ENCODE measurements at places on chromosomes 5 and 9.

DNA sequence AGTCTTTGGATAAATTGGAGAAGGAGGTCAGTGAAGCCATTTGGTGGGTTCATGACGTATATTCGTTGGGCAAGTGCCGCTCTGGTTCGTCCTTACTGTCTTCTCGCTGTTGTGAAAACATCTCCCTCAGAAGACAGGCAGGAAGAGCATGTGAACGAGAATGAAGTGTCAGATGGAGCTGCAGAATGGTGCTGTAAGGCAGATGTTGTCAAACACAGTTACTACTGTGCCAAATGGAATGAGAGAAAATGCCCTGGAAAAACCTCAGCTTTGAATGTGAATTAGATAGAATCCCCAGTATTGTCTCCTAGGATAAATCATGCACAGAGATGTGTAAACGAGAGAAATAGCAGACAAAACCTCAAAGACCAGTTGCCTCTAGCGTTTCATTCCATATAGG is 121.5 kb downstream of the CAMK4 start:
- no peak for DNase-seq

- no peak for DNase-seq
Observed at GRCh38 chr9:86531971-86532640, 177.9 kb upstream of the TUT7 start.

- no peak for DNase-seq
Observed at GRCh38 chr9:89189215-89189614, 10.6 kb upstream of the SHC3 start.

DNA sequence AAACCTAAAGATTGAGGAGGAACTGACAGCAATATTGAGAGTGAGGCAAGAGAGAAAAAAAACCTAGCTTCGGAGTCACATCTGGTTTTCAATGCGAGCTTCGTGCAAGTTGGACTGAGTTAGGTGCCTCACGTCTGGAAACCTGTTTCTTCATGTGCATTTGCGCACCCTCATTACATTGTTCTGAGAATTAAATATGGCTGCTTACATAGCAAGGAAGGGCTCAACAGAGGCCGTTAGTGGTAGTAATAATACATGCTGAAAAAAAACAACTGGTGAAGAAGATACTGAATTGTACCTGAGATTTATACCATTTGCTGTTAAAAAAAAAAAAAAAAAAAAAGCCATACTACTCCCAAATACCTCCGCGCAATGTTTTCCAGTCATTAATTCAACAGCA is 18.6 kb downstream of the DNAJA1 start:
- no peak for DNase-seq

GRCh38 chr5:167723254-167723871 is 568.1 kb upstream of the WWC1 start:
- peak; percentile 83 for DNase-seq

GRCh38 chr9:126604059-126605055 is 9.4 kb upstream of the LMX1B start:
- no peak for DNase-seq

DNA sequence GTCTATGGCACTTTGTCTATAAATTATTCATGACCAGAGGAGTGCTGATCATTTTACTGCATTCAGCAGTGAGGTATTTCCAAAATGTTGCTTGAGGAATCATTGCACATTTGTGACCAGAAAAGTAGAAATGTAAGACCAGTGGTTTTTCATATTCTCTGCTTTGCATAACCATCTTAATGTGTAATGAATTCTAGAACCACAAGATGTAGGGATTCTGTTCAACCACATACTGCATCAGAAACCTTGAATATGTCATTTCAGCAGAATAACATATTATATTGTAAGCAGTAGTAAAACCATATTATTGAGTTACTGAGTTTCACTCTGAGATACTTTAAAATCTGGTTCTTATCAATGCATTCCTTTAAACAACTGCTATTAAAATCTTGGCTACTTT is 1243.4 kb downstream of the MAT2B start:
- DNase-seq, result no peak

DNA sequence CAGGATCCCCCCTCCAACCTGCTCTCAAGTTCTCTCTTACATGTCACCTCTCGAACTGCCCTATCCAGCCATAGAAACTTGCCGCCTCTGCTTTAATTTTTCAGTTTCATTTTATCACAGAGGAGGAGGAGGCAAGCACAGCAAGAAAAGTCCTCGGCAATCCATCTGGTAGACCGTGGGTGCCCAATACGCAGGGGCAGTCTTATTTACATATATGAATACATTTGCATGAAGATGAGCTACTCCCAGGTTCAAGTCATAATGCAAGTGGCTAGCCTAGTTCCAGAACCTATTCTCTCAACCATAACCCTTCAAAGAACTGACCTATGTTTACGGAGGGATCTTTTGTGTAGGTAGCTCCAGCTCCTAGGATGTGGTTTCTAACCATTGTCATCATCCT is 223.2 kb upstream of the PANK3 start:
- no peak for DNase-seq

DNA sequence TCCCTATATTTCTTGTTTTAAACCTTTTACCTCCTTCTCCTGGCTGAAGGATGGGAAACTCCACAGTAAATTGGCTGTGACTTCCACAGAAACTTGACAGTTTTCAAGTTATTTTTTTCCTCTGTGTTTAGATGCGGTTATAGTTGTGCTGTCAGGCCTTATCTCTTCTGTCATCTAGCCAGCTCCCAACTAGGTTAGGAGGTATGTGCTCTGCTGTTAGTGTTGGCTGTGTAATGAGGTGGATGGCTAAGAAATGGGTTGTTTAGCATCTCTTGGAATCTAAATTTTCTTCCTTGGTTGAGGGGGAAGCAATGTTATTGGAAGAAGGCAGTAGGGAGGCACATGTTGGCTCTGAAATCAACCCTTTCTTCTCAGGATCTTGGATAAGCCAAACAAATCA is 149.9 kb upstream of the RUSC2 start:
- DNase-seq, result no peak

DNA sequence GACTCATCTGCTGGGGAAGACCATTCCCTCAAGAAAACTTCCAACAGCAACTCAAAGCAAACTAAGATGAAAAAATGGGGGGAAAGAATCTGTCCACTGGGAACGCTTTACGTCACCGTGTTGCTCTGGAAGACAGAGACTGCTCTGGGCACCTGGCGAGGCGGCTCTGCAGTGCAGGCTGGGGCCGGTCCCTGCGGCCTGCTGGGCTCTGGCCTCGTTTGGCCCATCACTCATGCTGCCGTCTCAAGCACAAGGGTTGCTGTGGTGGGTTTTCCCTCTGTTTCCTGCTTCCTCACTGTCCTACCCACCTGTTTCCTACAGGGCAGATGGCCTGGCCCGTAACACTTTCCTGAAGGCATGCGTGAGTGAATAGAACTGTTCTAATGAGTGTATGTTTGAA is 92.9 kb upstream of the OTULINL start:
- DNase-seq, result no peak

- peak; percentile 79 for DNase-seq
Observed at GRCh38 chr9:128026773-128027541, 40.2 kb downstream of the NAIF1 start.

GRCh38 chr5:139638736-139639618 is 9.2 kb upstream of the CXXC5 start:
- DNase-seq, result peak; percentile 47

GRCh38 chr9:100939636-100940035 is 88.9 kb upstream of the PLPPR1 start:
- no peak for DNase-seq

DNA sequence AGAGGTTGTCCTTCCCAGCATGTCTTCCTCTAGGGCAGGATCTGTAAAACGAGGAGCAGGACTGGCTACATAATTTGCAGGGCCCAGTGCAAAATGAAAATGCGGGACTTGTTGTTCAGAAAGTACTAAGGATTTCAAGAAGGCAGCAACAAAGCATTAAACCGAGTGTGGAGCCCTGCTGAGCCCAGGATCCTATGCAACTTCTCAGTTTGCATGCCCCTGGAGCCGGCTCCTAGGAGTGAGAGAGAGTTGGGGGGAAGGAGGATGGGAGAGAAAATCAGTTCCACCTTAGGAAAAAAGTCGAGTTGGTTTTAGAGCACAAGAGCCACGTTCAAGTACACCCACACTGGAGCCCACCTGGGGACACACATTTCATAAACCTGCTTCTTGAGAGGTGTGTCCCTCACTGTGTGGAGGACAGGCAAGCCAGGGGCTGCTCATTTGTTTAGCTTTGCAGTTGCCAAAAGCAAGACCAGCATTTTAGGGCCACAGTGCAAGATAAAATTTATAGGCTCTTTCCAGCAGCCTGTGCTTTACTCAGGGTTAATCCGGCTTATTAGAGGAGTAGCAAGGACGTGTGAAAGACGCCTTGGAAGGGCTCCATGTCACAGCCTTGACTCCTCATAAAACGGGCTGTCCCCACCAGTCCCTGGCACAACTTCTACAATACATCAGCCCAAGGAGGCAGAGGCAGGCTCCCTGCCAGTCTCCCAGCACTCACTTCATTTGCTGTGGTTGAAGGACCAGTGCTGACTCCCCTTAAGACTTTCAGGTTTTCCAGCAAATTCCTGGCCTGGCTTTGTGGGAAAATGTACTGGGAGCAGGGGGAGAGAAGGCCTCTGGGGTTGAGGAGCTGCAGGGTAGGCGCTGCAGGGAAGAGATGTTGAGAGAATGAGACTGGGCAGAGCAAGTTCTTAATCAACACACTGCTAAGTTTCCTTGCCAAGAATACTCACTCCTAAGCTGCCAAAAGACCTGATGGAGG is 159.7 kb upstream of the SEMA6A start:
- no peak for DNase-seq

DNA sequence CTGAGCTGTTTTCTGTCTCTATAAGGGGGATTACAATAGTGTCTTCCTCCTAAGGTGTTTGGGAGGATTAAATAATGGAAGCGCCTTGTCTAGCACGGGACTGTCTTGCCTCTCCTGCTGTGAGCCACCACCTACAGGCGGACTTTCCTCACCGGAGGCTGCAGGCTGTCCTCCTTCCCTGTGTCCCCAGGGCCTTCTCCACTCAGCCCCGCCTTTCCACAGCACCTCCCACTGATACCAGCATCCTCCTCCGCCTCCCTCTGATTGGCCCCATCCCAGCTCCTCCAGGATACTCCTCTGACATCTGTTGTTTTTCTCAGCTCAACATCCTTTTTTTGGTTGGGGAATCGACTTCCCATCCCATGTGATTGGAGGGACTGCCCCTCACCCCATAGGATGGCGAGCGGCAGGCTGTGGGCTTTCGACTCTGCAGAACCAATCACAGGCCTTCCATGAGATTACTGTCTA is 851 bp upstream of the ZDHHC12 start:
- DNase-seq, result peak; percentile 79
